Right kidney (tissue), 9 donors: ENCODE measurements at places on chromosomes 13 and 19.

GRCh38 chr13:72620874-72621273, 106.6 kb downstream of the MZT1 start:
- DNase-seq = no peak

GRCh38 chr13:20399961-20400360, 125.7 kb downstream of the CRYL1 start:
- DNase-seq = no peak

DNA sequence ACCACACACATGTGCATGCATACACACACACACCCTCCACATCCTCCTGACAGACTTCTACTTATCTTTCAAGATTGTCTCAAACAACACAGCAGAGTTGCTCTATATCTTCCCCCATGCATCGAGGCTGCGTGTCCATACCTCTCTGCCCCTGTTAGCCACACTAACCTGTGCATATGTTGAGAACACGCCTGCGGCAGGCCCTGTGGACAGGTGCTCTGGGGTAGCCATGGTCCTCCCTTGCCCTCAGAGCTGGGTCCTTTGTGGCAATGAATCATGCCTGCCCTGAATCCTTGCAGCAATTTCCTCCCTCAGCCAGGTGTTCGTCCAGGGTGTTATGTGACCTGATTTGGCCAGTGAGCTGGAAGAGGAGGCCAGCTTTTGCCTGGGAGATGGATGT, 213.3 kb downstream of the KATNAL1 start:
- no peak for DNase-seq

GRCh38 chr13:63042686-63043085, 1627.0 kb upstream of the PCDH20 start:
- no peak for DNase-seq
